HT1080 (cell line): ENCODE measurements at places on chromosomes 3 and 15.

- no peak for DNase-seq
These were observed 178.5 kb downstream of the SMAD6 start for GRCh38 chr15:66880380-66881155.

DNA sequence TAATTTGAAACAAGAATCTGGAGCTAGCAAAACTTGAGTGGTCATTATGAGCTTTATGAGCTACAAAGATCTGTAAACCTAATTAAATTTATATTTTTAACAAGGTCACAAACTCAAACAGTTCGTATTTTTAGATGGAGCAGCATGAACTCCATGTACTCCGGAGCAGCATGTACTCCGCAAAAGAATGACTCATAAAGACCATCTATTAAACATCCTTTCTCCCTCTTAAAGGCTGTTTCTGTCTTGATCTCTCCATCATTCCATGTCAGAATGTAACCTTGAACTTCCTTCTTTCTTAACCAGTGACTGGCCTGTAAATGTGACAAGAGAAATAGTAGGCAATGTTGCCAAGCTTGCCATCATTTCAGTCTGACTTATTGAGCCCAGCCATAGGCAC, 696.9 kb downstream of the ZNF385D start:
- DNase-seq: no peak

DNA sequence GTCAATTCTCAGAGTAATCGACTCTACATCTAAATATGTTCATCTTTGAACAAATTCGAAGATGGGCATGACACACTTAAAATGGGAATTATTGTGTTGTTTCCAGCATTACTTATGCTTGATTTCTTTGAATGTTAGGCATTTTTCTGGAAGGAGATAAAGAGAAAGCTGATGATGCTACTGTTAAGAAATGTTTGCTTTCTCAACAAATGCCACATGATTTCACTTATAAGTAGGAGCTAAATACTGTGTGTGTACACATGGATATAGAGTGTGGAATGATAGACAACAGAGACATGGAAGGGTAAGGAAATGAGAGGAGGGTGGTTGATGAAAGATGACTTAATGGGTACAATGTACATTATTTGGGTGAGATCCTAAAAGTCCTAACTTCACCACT, 400.9 kb downstream of the TBL1XR1 start:
- no peak for DNase-seq

DNA sequence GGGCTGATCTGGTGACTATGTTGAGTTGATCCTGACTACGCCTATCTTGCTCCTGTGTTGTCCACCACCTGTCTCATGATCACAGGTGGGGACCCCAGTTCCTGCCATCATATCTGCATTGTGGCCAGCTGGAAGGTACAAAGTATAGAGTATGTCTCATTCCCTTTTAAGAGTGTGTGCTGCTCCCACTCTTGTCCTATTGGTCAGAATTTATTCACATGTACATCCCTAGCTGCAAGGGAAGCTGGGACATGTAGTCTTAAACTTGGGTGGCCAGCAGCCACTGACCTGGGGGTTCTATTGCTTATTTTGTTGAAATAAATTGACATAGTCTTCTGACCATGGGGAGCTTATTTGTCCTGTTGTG, 373.1 kb downstream of the PTPRG start:
- DNase-seq: no peak

DNA sequence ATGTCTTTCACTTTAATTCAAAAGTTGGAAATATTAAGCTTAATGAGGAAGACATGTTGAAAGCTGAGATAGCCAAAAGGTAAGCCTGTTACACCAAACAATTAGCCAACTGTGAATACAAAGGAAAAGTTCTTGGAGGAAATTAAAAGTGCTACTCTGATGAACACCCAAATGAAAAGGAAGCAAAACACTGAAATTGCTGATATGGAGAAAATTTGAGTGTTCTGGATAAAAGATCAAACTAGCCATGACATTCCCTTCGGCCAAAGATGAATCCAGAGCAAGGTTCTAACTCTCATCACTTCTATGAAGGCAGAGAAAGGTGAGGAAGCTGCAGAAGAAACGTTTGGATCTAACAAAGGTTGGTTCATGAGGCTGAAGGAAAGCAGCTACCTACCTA, 280.8 kb upstream of the BCHE start:
- DNase-seq: no peak

DNA sequence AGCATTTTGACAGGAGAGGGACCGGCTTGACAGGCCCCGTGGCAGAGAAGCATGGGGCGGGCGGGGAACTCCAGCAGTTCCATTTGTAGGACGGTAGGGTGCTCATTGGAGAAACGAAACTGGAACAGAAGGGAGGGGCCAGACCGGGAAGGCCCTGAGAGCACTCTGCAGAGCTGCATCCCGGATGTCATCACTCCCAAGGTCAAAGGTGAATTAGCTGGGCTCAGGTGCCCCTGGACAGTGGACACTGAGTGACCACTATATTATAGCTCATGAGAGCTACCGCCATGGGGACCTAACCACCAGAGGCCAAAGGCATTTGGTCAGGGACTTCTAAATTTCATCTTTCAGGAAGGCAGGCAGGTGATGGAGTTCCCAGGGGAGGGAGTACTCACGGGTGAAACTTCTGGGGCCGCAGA, 7.3 kb downstream of the CSRNP1 start:
- no peak for DNase-seq

GRCh38 chr15:81982808-81983207, 63.0 kb downstream of the MEX3B start:
- DNase-seq: no peak

GRCh38 chr15:61032600-61033286, 196.4 kb downstream of the RORA start:
- no peak for DNase-seq

DNA sequence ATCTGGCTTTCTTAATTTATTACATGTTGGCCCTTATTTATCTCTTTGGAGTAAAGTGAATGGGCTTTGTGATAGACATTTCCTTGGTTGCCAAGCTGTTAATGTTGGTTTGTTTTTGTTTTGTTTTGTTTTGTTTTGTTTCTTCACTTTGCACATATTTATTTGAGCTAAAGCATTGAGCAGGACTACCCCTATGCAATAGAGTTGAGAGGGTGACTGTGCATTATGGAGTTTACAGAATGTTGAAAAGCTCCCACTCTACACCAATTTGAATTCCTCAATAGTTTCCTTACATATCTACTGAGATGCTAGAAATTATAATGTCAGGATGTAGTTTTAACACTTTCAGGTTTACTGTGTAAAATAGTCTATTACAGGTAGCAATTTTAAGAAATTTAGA, 462.8 kb upstream of the CBLB start:
- DNase-seq: no peak

- no peak for DNase-seq
These were observed 22.0 kb downstream of the SLC15A2 start for GRCh38 chr3:121916189-121916588.

DNA sequence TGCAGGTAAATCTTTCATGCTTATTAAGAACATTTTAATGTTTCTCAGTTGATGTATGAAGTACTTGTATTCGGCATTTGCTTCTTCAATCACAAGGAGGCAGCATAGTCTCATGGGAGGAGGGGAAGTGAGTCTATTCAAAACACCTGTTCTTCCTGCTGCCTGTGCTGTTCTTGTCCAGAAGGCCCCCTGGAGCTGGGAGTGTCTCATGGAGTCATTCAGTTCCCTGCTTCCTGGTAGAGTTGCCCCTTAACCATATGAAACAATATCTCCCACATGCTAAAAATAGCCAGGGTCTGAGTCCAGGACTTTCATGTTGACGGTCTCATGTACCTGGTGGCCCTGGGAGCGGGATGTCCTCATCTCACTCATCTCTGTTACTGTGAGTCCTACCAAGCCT, 15.5 kb upstream of the PPP1R2 start:
- peak; percentile 64 for DNase-seq

GRCh38 chr3:170563712-170564423, 22.0 kb downstream of the SLC7A14 start:
- DNase-seq: peak; percentile 82
